Hair follicular keratinocyte (primary cell): ENCODE measurements at places on chromosomes 4 and X. TPM values are rescaled to one million over a fixed set of nuclear protein-coding genes. Genes with fewer than 3 reads are reported as not detected.

KIAA0232 gene
- 8.4 and 9.4 TPM in 2 replicates for total RNA-seq

SPIN2A gene
- total RNA-seq = not detected in 2 replicates

ADH1C gene
- total RNA-seq = 0.08 TPM in 1 of 2 replicates, not detected in the other

TRIM2 gene
- total RNA-seq = 5.0 and 6.5 TPM in 2 replicates

CXCL10 gene
- 0.30 and 1.6 TPM in 2 replicates for total RNA-seq

IGSF1 gene
- total RNA-seq = 0.11 TPM in 1 of 2 replicates, not detected in the other

LDB2 gene
- total RNA-seq = not detected in 2 replicates

TKTL2 gene
- total RNA-seq = not detected in 2 replicates
